ENCODE measurements at places on chromosomes 13 and 19. TPM values are rescaled to one million over a fixed set of nuclear protein-coding genes. Genes with fewer than 3 reads are reported as not detected.

- no peak for DNase-seq
These were observed 601 bp upstream of the ZNF749 start for GRCh38 chr19:57434386-57435061.

GRCh38 chr13:75050419-75051046 is 431.4 kb downstream of the TBC1D4 start:
- DNase-seq = peak; percentile 69

GRCh38 chr13:37701306-37701705 is 102.7 kb upstream of the POSTN start:
- DNase-seq = no peak

DNA sequence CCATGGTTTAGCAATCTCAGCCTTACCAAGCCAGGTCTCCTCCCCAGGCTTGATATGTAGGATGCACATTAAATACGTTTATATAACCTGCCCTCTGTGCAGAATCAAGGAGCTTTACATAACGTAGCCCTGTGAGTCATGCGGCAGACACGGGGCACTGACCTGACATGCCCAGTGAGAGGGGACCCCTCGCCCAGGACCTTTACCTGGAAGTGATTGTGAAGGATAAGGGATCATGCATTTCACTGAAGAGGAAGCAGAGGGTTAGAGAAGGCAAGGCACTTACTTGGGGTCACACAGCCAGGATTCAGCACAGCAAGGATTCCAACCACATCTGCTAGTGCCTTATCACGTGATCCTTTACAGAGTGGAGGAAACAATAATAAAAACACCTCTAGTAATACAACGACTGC is 18.9 kb upstream of the FOSB start:
- peak; percentile 96 for DNase-seq

DNA sequence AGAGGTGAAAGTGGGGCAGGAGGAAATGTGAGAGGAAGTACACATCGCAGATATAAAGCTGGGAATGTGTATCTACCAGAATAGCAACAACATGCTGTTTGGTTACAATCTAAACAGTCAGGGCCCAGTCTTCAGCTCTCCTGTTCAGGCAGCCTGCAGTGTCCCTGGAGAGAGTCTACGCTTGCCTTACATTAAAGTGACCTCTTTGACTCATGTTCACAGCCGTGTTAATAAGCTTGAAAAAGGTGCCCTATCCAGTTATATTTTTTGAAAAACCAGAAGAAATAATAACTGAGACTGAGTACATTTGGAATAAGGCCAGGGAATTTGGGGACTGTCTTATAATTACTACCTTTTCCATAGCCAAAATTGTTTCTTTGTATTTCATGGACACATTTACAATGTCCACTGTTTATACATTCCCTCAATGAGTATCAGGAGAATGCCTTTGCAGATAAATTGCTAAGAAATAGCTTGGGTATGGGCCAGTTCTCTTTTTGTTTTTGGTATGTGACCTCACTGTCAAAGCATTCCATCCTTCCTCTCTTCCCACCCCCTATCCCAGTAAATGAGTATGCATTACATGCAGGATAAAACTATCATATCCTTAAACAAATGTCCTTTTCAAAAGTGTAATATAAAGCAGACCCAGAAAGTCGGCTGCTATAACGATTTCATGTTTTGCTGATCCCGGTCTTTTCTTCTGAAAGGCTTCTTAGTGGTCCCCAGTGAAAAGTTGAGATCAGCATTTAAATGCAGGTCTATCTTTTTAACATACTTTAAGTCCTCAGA is 82.6 kb downstream of the PCDH9 start:
- no peak for DNase-seq

GRCh38 chr19:20103091-20103740 is 25.4 kb downstream of the ZNF90 start:
- no peak for DNase-seq

- peak; percentile 59 for DNase-seq
These were observed 10.6 kb upstream of the LRRC25 start for GRCh38 chr19:18408053-18408476.

DNA sequence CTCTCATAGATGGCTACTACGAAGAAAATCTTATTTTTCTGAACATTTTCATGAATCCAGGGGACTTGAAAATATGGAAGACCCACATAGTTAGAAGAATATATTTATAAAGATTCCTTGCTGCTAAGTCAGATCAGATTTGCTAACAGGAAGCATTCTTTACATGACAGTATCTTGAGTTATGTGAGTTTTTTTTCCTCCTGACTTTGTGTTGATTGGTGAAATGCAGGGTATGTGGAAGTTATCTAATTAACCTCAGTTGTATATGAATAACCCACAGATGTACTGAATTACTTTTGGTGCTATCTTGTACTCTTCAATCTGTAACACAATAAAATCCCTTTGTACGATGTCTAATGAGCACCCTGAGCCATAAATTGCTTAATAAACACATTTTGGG is 53.8 kb downstream of the ESD start:
- no peak for DNase-seq

DNA sequence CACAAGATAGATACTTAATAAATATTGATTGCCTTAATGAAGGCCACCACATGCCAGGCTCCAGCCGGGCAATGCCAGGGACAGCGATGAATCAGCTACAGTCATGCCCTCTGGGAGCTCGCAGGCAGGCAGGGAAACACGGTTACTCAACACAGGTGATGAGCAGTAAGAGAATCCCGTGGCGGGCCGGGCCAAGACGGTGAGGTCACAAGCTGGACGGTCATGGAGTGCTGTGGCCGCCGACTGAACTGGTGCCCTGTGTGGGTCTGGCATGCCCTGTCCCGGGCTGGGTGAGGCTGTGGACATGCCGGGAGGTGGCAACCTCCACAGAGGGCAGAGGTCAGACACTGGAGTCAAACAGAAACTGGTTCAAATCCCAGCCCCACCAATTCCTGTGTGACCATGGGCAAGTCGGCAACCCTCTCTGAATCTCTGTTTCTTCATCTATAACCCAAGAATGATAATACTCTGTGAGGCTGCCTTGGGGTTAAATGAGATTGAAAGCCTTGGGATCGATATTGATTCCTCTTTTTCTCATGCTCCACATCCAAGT is 13.2 kb upstream of the PAK4 start:
- peak; percentile 47 for DNase-seq

DNA sequence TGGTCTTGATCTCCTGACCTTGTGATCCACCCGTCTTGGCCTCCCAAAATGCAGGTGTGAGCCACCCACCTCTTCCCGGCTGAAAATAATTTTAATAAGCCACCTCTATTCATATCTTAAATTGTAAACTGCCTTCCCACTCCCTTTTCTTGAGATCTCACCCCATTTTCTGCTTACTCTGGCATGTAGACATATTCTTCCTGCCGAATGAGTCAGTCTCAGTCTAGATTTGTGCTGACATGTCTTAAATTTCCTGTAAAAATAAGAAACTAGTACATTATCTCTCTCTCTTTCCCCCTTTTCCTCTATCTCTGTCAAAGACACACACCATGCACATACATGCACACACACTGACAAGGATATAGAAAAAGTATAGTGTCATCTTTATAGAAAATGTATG is 60.9 kb downstream of the THSD1 start:
- DNase-seq = no peak

GRCh38 chr19:7376151-7376852 is 27.6 kb downstream of the ARHGEF18 start:
- no peak for DNase-seq

DNA sequence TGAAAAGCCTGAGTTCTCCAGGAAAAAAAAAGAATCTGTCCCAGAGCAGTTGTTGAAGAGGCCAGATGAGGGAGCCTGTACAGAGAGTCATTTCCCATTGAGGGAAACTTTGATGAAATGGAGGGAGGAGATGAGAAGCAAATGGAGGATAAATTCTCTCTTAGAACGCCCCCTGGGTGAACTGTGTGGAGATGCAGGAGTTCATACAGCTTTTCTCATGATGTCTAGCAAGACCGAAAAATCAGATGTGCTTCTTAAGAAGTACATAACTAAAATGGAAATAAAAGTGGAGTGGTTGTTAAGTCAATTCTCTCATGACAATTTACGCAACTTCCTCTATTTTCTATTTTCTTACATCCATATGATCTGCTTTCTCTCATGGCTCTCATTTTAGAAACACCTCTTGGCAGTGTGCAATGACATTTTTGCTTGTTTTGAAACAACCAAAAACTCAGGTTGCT is 1263.1 kb downstream of the PCDH9 start:
- DNase-seq = peak; percentile 84

DNA sequence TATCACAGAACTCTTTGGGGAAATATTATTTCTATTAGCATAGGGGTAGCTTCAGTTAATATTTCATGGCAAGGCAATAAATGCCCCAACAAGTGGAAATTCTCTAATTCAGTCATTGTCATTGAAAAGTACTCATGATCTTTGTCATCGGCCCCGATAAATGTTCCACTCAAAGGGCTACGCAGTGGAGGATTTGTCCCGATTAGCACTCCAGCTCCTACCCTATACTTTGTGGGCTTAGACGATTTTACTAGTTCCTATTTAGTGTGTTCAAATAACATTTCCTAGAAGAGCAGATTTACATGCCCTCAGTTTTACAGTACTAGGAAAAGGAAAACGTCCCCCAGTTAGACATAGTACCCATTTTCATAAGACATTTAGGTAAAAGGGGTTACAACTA is 38.0 kb upstream of the ATP12A start:
- no peak for DNase-seq

DNA sequence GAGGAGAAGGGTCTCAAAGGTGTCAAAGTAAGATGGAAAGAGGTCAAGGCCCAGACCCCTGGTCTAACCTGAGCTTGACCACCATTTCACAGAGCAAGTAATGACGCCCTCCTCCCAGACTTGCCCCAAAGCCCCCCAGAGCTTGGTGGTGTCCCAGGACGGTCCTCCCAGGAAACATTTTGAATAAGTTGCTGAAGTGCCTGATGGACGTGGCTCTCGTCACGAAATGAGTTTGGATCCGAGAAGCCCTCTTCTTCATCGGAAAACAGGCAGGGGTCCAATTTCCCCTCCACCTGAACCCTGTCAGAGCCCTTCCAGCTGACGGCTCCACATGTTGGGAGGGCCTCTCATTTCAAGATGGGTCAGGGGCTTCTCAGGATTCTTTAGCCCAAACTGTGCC is 54.5 kb upstream of the TPM4 start:
- no peak for DNase-seq

GRCh38 chr13:108322206-108322824 is 52.8 kb downstream of the TNFSF13B start:
- peak; percentile 71 for DNase-seq

The CEACAM21 gene
- total RNA-seq = not detected

The F10 gene
- total RNA-seq = 0.05 TPM

The SPACA4 gene
- 3.4 TPM for total RNA-seq

The SPTBN4 gene
- total RNA-seq = 1.3 TPM

The GJB6 gene
- total RNA-seq = 1.9 TPM
